ENCODE measurements at places on chromosomes 5 and 9. TPM values are rescaled to one million over a fixed set of nuclear protein-coding genes. Genes with fewer than 3 reads are reported as not detected.

Gene ZNF169
- total RNA-seq, result 6.7 TPM

GRCh38 chr9:107847978-107848964 lies 358.7 kb upstream of the KLF4 start:
- no peak for DNase-seq

- DNase-seq, result no peak
Observed at GRCh38 chr5:59424515-59424914, 469.0 kb downstream of the PDE4D start.

GRCh38 chr5:39599721-39600431 lies 175.1 kb upstream of the DAB2 start:
- DNase-seq, result no peak

DNA sequence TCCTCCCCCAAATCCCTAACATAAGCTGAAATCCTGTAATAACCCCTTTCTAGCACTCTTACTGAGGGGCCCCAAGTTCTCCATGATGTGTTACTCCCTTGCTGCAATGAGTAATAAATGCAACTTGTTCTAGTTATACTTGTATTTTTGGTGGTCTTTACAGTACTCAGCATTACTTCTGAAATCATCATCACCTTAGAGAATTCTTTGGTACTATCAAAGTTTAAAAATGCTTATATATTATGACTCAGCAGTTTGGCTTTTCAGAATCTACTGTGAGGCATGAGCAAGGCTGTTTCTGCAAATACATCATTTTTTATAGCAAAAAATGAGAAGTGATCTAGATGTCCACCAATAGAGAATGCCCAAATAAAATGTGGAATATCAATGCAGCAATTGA lies 20.7 kb upstream of the ROPN1L start:
- DNase-seq, result no peak

GRCh38 chr5:62431735-62432620 lies 19.4 kb downstream of the IPO11 start:
- DNase-seq, result no peak

DNA sequence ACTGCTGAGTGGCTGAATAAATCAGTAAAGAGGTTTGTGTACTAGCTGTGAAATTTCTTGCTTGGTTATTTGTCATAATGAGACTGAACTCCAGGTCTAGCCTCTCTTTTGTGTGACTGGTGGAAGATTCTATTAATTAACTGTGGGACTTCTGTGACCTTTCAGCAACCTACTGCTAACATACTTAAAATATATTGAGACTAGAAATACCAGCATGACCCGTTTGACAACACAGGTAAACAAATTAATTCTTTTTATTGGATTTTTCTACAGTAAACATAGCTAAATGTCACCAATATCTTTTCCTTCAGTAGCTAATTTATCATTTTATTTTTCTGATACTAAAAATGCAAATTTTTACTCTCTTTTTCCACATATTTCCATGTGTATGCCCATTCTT lies 390.4 kb upstream of the KCNN2 start:
- DNase-seq, result no peak

GRCh38 chr9:14992081-14992480 lies 81.9 kb upstream of the FREM1 start:
- DNase-seq, result no peak

DNA sequence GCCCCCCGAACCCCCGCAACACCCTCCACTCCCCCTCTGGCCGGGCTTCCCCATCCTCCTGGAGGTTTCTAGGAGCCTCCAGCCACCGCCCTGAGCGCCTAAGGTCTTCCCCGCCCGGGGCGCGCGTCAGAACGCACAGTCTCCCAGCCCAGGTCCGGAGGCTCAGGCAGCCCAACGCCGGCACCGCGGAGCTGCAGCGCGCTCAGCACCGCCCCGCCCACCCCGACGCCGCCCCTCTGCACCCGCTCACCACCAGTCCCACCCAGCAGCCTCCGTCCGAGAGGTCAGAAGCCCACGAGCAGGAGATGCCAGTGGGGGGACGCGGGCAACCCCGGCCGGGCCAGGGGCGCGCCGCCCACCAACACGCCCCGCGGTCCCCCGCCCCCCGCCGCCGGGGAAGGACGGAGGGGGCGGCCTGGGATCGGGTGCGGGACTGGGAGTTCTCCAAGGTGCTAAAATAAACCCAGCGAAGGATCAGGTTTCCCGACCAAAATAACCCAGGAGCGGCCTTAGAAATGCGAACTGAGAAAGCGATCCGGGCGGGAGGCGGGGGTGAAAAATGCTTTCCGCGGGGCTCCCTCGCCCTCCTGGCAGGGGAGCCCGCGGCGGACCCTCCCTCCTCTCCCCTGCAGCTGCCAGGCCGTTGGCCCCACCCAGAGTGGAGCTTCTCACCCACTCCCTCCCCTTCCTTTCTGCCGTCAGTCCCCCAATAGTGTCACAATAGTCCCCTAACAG lies 6.5 kb upstream of the FAM78A start:
- DNase-seq, result peak; percentile 40

GRCh38 chr5:54774281-54775170 lies 210.9 kb downstream of the ESM1 start:
- DNase-seq, result no peak

DNA sequence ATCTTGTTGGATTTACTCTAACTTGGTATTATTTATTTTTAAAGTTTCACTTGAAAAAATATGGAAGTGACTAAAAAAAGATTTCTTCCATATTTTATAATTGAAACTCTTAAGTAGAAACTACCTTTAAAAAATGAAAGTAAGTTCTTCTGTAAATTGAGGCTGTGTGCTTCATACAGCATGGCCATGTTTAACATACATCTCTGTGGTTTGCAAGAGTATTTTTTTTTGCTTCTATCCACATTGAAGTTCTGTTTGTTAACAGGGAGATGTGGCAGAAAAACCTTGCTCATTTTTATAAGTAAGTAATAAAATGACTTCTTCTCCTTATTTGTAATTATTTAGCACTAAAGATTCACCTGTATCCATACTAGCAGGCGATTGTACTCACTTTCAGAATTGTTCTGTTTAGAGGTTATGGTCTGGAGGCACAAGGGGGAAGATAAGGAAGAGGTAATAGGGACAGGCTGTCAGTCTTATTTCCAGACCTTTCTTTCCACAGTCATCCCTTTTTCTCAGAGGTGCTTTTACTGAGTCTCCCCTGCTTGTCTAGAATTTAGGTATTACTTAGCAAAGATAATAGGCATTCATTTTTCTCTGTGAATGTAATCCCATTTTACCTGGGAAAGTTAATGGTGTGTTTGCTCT lies 16.0 kb downstream of the FYB1 start:
- no peak for DNase-seq

- no peak for DNase-seq
Observed at GRCh38 chr5:43400082-43400481, 12.1 kb downstream of the CCL28 start.

- peak; percentile 35 for DNase-seq
Observed at GRCh38 chr5:177366528-177367322, 9.0 kb downstream of the RGS14 start.

GRCh38 chr9:70933321-70933720 lies 188.1 kb downstream of the TRPM3 start:
- no peak for DNase-seq

Gene PDE8B
- not detected for total RNA-seq

- no peak for DNase-seq
Observed at GRCh38 chr5:150653145-150653761, 7.8 kb upstream of the MYOZ3 start.

DNA sequence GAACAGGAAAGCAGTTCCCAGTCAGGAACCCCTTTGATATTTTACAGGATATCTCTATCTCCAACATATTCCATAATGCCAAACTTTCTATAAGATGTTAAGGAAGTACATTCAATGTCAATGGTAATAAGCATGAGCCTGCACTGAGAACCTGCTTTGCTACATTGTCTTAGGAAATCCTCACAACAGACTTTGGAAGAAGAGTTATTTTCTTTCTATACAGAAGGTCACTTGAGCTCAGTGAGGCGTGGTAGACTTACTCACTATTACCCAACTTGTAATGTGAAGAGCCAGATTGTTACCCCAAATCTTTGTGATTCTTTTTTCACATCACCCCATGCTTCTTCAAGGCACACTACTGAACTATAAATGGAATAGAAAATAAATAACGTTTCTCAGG lies 435.9 kb downstream of the DNAH5 start:
- DNase-seq, result no peak

Gene IGFBPL1
- total RNA-seq, result not detected

Gene AGXT2
- total RNA-seq, result not detected

Gene AIF1L
- 1.0 TPM for total RNA-seq

- DNase-seq, result no peak
Observed at GRCh38 chr5:135703016-135703550, 124.3 kb upstream of the CXCL14 start.

Gene NUTM2G
- total RNA-seq, result not detected

Gene SURF2
- 21.8 TPM for total RNA-seq

- DNase-seq, result no peak
Observed at GRCh38 chr9:91411096-91411771, 12.4 kb downstream of the NFIL3 start.

GRCh38 chr5:160235731-160236130 lies 6.4 kb downstream of the FABP6 start:
- DNase-seq, result no peak

- no peak for DNase-seq
Observed at GRCh38 chr5:1855596-1855995, 27.1 kb downstream of the IRX4 start.

Gene GAS1
- total RNA-seq, result 0.21 TPM

DNA sequence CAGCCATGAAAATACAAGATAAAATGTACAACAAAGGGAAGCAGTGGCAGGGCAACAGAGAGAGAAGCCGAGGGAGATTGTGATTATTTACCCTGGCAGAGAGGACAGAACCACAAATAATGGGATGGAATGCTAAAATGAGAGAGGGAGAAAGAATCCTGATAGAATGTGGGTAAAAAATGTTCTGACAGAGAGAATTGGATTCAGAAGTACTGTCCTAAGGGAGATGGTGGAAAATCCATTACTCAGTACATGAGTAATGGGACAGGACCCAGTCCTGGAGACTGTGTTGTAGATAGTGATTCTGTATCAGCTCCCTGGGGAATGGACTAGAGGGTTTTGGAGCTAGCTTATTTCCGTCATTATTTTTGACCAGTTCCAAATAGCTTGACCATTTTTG lies 831.5 kb downstream of the MAT2B start:
- no peak for DNase-seq
